ENCODE measurements at places on chromosomes 7 and 10. TPM values are rescaled to one million over a fixed set of nuclear protein-coding genes. Genes with fewer than 3 reads are reported as not detected.

GRCh38 chr10:113035732-113036312, 85.8 kb downstream of the TCF7L2 start:
- DNase-seq, result no peak

DNA sequence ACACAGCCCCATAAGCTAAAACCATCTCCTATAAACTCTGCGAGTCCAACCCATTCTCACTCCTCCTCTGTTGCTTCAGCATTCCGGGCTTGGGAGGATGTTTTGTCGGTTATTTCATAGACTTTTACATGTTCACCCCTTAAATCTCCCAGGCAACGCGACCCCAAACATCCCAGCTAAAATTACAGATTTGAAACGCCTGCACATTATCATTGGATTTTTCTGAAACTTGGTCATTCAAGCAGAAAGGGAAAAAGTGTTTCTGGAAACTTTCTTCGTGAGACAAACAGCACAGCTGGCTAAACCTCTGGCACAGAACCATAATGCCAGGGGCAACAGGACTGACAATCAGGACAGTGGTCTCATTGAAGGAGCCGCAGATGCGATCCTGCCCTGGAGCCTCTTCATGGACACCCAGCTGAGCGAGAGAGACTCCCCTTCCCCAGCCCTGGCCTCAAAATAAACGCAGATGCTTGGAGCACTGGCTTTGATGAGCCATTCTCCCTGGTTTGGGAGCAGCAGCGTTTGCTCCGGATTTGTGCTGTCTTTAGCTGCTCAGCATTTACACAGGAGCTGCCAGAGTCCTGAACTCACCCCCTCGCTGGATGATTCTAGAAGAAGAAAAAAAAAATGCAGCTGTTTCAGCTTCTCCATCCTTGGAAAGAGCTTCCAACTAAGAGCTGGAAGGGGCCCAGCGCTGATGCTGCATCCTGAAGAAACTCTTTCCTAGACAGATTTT, 30.1 kb downstream of the AFAP1L2 start:
- DNase-seq, result no peak

CPN1 gene
- not detected for total RNA-seq

DNA sequence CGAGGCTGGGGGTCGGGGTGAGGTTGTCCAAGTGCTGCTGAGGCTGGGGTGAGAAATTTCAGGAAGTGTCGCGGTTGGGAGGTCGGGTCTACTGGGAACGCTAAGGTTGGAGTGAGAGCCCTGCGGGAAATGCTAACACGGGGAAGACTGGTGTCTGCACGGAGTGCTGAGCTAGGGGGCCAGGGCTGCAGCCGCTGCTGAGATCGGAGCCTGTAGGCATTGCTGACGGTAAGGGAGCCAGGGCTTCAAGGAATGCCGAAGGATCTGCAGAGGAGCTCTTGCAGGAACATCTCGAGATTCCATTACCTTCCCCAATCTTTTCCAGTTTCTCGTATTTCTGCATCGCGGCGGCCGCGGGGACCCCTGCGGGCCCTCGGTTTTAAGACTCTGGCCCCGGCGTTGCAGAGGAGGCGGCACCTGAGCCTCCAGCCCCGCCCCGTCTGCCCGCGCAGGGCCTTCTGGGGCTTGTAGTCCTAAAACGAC, at the start of gene CDK5:
TSS of gene CDK5 (minus strand) at position 392 of the 483 bp plus-strand sequence. CDS start at position 343, 49 bp downstream.
- no peak for DNase-seq

MAT1A gene
- total RNA-seq, result not detected
